Amniotic epithelial cell (primary cell): ENCODE measurements at places on chromosomes 1 and 21.

GRCh38 chr21:28937737-28938136, 54.9 kb downstream of the LTN1 start:
- DNase-seq, result no peak

- no peak for DNase-seq
Measured at GRCh38 chr1:8698012-8698630, 119.3 kb downstream of the RERE start.

- no peak for DNase-seq
Measured at GRCh38 chr1:228339059-228339704, 67.5 kb downstream of the TRIM11 start.

DNA sequence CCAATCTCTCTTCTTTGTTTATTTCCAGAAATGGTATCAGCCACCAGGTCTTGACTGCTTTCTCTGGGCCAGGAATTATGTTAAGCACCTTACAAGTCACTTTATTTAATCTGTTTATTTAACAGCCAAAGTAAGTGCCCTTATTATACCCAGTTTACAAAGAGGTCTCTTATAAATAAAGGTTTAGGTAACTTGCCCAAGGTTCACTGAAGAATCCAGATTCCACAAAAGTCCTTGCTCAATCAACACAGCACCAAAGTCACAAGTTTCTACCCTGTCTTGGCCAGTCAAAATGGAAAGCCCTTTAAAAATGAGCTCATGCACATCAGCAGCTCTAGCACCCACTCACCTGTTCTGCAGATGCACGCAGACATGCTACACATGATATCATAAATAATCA, 28.0 kb upstream of the ATP1A1 start:
- no peak for DNase-seq

DNA sequence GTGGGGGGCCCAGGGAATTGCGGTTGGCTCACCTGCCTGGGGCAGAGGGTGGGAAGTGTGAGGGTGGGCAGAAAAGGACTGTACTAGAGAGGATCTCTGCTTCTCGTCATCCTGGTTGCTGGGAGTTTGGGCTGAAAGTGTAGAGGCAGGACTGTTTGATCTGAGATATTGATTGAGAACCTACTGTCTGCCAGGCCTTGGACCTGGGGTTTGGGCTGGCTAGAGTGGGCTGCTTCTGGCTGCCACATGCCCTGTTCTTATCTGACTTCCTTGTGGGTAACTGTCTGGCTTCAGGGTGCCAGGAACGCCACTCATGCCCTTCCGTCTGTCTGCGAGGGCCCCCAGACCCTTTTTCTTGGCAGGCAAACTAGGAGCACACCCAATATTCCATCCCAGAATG, 200.9 kb downstream of the FOXD2 start:
- no peak for DNase-seq

DNA sequence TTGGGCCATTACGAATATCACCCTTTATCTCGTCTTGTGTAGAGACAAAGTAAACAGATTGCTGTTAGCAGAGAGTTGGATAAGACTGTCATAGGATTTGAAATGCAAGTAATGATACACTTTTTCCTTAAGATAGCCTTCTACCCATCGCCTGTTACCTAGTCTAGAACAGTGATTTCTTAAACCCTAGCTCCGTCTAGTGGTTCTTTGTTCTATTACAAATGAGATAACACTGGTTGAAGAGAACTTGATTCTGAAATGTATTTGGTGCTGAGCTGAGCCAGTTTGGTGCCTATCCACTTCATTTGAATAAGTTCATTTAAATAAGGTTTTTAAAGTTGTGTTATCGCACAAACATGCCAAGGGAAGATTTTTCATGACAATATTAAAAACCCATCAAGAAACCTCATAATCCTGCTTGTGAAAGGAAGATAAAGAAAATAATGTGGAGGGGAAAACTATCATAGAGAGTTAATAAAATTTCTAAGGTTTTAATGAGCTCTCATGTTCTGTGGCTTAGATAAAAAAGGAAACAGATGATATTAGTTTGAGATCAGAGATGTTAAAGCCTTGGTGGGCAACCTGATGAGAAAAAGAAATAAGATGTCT, 1.5 kb upstream of the KCNH1 start:
- DNase-seq, result peak; percentile 75

DNA sequence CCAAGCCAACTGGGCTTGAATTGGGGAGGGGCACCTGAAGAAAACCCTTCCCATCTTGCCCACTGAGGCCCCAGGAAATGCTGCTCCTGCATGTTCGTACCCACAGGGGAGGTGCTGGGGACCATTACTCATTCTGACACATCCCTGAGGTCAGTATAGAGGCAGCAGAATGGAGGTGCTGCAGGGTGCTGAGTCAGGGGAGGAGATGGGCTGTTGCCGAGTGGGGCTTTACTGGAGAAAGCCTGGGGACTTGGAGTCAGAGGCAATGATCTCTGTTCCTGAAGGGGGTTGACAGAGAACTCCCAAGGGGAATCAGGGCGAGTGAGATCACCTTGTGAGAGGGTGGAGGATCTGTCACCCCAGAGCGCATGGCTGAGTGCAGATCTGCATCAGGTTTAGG, 40.2 kb upstream of the KCNA10 start:
- no peak for DNase-seq

DNA sequence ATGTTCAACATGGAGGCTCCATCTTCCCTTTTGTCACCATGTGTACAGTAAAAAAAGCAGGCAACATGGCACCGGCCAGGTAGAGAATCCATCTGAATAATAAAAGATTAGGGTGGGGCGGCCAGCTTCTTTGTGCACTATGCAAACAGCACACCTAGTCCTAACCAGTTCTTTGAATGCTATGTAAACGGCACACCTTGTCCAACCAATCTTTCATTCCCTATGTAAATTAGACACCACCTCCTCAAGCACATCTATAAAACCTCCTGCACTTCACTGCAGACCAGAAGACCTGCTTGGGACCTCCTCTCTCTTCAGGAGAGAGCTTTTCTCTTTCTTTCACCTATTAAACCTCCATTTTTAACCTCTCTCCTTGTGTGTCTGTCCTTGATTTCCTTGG, 28.2 kb downstream of the TFB2M start:
- DNase-seq, result no peak

DNA sequence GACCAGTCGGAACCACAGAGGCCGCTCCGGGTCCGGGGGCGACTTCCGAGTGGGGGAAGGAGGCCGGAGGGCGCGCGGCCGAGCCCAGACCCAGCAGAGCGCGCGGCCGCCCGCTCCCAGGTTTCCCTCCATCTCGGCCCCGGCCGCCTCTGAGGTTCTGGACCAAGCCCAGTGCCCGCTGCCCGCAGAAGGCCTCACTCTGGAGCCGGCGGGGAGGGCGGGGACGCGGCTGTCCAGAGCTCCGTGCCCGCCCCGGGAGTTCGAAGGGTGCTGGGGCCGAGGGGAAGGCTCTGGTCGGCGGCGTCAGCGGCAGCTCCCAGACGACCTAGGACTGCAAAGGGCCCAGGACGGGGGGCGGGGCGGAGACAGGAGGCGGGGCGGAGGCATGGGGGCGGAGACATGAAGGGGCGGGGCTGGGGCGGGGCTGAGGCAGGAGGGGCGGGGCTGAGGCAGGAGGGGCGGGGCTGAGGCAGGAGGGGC, 48.0 kb upstream of the SLC19A1 start:
- DNase-seq, result peak; percentile 38

DNA sequence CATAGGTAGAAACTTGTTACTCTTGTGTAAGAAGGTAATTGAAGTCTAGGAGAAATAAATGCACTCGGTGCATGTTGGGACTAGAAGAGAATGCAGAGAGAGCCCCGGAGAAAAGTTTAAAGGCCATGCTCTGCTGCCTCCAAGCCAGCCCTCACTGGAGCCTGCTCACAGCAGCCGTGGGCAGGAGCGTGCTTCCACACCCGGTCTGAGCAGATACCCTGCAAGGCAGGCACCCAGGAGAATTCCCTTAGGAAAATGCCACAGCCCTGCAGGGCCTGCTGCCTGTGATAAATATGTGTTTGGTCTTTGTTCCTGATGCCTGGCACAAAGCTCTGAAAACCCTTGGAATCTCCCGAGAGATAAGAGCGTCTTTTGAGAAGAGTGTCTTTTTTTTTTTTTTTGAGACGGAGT, 22.8 kb downstream of the C2CD2 start:
- peak; percentile 66 for DNase-seq

DNA sequence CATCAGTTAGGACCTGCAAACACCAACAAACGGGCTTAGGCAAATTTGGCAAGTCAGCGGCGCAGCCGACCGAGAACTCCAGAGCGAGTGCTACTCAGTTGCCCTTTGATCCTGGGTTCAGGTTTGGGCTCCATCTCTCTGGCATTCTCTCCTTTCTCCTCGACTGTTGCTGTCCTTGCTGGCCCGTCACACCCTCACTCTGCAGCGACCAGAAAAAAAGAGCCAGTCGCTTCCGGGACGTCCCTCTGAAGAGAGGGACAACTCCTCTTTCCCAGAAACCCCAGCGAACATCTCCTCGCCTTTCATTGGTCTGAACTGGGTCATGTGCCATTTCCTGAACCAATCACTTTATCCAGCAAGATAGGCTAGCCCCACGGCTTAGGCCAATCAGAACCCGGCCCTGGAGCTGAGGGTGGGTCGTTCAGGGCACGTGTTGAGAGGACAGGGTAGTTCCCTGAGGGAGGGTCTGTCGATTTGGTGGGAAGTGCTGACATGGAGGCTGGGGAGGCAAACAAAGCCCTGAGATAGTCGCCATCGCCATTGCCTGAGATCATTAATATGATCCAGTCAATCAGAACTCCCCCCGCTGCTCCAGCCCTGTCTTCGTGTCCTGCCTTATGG, 113.7 kb downstream of the PTPRU start:
- DNase-seq, result no peak

DNA sequence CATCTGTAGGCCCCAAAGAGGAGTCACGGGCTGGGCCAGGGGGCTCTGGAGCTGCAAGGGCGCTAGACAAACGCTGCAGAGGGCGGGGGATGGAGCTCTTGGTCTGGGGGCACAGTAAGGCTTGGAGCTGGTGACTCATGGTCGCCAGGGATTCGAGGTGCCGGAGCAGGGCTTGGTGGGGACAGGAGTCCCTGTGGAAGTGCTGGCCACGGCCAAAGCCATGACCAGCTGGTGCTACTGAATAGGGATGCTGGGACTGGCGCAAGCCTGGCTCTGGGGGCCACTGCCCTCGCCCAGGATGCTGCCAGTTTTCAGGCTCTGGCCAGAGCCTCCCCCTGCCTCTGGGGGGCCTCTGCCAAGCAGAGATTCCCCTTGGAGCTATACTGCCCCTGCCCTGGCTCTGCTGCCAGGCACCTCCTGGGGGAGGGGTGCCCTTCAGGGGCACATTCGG, 25.2 kb downstream of the SPOCD1 start:
- no peak for DNase-seq

GRCh38 chr1:59081181-59081580, 215.7 kb upstream of the FGGY start:
- DNase-seq, result no peak

DNA sequence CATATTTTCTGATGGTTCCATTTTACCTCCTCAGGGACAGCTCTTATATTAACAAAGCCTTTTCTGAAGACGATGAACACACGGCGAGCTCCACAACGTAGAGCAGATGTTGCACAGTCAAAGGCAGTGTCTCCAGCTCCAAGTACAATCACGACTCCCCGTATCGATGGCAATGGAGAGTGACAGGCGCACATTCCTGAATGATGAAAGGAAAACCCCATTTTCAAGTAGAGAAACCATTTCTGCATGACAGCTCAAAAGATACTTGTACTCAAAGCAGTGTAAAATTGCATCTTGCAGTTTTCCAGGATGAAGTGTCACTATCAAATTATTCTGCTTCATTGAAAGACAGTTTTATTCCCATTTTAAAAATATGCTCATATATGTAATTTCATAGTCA, 327.6 kb downstream of the DPYD start:
- DNase-seq, result no peak

- DNase-seq, result no peak
Measured at GRCh38 chr1:110356379-110356778, 17.2 kb downstream of the RBM15 start.

DNA sequence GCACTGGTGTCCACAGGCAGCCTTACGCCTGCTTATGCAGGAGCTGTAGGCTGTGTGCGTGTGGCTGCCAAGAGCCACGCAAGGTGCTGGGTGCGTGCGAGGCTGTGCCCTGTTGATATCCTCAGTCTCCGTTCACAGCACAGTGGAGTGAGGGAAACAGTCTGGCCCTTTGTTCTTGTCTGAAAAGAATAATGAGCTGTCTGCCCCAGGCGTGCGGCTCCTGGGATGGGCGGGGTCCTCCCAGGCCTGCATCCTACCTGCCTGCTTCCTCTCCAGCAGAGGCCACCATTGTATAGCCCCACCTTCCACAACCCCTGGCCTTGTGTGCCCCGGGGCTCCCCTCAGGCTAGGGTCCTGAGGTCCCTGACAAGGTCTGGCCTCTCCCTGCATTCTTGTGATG, 47.0 kb upstream of the KDM4A start:
- DNase-seq, result no peak

DNA sequence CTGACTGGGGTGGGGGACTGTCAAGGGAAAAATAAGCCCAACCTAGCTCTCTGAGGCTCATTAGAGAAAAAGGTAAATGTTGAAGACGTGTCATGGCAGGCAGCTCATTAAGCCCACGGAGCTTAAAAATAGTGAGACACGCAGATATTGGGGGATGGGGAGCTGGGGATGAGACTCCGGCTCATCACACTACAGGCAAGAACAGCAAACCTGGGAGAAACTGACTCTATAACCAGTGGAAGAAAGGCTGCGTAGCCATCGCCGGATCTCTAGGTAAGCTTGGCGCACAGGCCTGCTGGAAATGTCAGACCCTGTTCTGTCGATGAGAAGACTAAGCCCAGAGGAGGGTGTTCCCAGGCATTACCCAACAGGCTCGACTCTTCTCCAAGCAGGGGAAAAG, 78.0 kb downstream of the SYT2 start:
- DNase-seq, result no peak

DNA sequence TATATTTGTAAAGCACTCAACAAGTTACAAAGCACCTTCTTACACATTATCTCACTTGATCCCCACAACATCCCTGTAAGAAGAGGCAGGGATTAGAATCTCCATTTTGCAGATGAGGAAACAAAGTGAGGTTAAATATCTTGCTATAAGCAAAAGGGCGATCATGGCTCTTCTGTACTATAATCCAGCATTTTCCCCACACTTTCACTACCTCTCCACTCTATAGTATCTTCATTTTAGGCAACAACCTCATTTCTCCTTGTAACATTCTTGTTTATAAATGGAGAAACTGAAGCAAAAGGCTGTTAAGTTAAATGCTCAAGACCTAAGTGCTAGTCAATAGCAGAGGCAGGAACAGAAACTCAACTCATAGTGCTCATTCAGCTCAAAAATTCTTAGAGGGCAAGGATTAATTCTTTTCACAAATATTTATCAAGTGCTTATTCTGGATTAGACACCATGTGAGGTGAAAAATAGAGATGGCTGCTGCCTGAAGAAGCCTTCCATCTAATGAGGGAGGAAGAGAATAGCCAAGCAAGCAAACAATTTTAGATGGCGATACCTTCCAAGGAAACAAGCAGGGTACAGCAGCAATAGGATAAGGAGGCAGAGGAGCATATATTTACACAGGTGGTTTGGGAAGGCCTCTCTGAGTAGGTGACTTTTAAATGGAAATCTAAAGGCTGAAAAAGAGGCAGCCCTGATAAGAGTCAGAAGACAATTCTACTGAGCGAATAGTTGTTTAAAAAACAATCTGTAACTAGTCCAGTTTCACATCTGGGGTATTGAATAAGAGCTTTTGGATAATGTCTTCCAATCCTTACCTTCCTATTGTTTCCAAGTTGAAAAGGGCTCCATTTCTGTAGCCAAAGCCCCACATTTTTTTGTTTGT, 3.5 kb downstream of the ERRFI1 start:
- DNase-seq, result peak; percentile 23

- no peak for DNase-seq
Measured at GRCh38 chr1:8419861-8420260, 101.9 kb downstream of the SLC45A1 start.
